ENCODE measurements at places on chromosomes 7 and 10.

DNA sequence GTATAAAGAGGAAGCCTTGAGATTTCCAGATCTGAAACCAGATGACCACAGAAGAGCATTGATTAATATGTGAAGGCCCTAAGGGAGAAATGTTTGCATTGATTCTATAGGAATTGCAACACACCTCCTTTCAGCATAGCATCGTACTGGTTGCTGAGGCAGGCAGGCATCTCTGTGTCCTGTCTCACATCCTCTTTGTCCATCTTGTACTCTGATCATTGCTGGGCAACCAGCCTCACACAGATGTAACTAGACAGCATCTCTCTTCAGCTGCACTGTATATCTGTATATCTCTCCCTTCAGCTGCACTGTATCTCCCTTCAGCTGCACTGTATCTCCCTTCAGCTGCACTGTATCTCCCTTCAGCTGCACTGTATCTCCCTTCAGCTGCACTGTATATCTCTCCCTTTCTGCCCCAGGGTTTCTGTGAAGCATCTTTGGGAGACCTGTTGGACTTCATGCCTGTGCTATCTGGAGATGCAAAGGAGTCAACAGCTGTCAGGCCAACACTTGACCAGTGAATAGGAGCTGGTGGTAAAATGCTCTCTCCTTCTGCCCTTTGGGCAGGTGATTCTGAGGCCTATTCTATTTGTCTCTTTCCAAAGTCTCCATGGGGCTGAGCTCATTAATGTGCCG is 40.3 kb downstream of the TMEM178B start:
- DNase-seq: no peak

DNA sequence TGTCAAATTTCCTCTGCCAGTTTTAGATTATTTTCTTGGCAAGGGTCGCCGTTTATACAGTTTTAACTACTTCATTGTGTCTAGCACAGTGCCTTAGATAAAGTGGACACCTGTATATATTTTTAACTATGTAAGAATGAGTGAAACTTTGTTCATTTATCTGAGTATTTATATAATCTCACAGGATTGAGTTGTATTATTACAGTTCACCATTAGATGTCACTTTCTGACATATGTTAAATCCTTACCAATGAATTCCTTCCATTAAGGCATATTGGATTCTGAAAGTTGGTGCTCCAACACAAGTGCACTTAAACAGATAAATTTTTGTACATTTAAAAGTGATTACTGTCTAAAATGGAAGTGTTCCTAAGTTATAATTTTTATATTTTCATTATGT is 43.0 kb downstream of the ZMYND11 start:
- no peak for DNase-seq

GRCh38 chr7:47442605-47442865 is 139.4 kb downstream of the TNS3 start:
- DNase-seq: no peak

DNA sequence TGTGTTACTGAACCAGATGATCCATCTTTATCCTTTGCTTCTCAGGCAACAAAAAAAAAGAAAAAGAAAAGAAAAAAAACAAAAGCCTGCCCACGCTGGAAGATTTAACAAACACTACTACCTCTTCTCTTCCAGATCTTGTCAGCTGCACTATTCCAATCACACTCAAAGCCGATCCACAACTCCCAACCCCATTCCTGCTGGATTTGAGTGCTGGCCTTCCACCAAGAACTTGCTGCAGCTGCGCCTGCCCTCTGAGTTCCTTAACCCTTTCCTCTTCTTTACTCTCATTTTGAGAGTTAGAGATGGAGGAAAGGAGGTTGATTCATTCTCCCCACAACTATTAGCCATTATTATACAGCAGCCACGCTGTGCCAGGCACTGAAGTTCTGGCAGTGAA is 16.0 kb upstream of the ITGA8 start:
- no peak for DNase-seq

GRCh38 chr7:151645311-151645710 is 125.6 kb upstream of the RHEB start:
- no peak for DNase-seq

DNA sequence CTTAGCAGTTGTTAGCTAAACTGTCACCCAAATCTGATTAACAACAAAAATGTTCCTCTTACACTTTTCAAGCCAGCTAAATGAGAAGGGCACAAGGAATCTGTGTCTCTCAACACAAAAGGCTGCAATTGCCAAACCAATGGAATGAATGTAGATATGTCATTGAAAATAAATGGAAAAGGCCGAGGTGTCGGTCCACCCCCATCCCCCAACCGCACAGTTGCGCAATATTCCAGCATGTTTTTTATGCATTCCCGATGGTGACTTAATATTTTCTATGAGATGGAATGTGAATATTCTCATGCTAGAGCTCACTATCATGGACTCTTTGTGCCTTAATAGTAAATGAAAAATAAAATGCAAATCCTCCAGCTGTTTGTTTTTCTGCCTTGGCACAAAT is 181.6 kb upstream of the LRGUK start:
- DNase-seq: no peak

DNA sequence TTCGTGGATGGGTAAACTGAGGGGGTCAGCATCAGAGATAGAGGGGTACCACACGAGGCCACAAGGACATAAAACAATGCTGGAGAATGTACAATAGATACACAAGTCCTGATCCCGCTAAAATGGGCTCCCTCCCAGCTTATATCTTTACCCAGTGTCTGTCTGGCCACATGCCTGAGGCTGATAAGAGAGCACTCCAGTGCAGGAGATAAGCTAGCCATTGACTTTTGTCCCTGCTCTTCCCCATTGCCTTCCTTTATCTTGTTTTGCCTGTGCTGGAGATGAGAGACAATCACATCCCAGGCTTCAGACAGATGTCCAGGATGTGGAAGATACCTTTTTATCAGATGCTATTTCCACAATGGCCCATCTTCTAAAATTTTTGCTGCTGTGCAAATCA is 6.0 kb downstream of the GAD2 start:
- DNase-seq: no peak

All from stimulated activated CD4-positive, alpha-beta T cell treated with anti-CD3 and anti-CD28 coated beads, Interleukin-12 subunit alpha, Interleukin-12 subunit beta, amount 100 ng/mL, for 24 hours (primary cell).